ENCODE measurements at places on chromosomes 6 and 20.

DNA sequence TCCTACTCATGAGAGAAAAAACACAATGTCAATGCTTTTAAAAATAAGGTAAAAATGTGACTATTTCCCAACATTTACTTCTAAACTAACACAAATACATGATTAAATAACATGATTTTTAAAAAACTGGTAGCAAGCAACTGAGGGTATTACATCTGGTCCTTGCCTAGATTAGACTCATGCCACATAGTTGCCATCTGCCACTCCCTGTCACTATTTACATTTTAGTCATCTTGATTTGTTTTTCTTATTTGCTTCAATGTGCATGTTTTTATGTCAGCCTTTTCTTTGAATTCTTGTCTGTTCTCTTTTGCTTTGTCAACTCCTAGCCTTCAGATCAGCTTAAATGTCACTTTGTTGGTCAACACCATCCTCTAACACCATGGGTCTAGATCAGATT, 207.0 kb upstream of the SIM1 start:
- DNase-seq = no peak

DNA sequence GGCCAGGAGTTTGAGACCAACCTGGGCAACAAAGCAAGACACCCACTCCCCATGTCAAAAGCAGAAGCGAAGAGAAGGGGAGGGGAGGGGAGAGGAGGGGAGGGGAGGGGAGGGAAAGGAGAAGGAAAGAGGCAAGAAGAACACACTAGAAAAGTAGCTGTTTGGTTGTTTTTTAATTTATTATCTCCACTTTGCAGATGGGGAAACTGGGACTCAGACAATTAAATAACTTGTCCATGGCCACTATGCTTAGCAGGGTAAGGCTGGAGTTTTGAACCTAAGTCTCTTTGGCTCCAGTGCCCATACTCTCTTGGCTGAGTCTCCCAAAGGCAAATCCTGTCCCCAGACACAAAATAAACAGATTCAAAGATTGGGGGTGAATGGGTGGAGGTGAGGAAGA, 12.4 kb upstream of the GHRH start:
- DNase-seq = no peak

- DNase-seq = no peak
Measured at GRCh38 chr20:62593616-62594015, 48.7 kb upstream of the SLCO4A1 start.

DNA sequence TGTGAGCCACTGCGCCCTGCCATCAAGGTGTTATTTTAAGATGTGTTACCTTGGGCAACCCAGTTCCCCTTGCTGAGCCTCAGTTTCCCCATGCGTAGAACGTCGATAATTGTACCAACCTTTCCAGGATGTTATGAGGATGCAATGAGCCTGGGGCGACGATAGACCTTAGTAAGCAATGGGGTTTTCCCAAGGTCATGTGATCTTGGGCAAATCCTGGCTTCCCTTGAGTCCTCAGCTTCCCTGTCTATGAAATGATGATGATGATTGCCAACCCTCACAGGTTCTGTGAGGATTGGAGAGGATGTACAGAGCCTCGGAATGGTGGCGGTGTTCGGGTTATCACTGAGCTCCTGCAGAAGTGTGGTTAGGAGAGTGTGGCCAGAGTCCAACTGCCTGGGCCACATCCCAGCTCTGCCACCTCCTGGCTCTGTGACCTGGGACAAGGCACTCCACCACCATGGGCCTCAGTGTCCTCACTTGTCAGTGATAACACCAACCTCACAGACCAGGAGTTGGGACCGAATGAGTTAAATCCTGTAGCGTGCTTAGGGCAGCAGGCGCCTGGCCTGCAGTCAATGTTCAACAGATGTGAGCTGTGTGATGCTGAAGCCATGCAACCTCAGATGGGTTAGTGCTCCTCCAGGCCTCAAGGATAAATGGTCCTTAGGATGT, 23.4 kb downstream of the SIRPA start:
- no peak for DNase-seq

DNA sequence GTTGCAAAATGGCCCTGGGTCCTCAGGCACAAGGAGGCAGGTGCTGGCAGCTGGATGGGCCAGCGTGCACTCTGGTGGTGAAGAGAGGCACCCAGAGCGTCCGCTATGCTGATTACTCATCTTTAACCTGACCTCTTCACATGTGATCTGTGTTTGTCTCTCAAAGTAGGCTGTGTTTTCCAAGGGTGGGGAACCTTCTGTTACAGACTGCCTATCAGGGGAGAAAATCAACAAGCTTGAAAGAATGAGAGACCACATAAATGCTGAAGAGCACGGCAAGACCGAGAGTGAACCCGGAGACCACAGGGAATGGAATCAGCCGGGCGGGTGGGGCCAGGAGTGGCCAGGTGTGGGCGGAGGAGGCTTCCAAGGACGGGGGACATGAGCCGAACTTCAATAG, 16.2 kb downstream of the BNIP5 start:
- no peak for DNase-seq
